ENCODE measurements at places on chromosomes 4 and X.

- peak; percentile 45 for DNase-seq
These were observed 2.2 kb downstream of the SORCS2 start for GRCh38 chr4:7194251-7195140.

GRCh38 chr4:96406742-96407141, 566.8 kb downstream of the PDHA2 start:
- DNase-seq: no peak

- DNase-seq: no peak
These were observed 80.0 kb upstream of the AFAP1 start for GRCh38 chr4:8019396-8020365.

GRCh38 chrX:113048896-113049295, 208.3 kb upstream of the AMOT start:
- no peak for DNase-seq

DNA sequence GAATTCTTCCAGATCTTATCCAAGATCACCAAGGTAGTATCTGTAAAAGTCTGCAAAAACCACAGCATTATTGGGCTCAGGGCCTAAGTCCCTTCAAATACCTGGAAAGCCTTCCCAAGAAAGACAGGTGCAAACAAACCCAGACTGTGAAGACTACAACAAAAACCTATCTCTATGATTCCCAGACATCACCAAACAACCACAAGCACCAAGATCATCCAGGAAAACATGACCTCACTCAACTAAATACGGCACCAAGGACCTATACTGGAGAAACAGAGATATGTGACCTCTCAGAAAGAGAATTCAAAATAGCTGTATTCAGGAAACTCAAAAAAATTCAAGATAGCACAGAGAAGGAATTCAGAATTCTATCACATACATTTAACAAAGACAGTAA, 15.3 kb downstream of the TCEAL1 start:
- no peak for DNase-seq

- DNase-seq: no peak
These were observed 6.5 kb downstream of the PLCXD1 start for GRCh38 chrX:287670-288069.

- DNase-seq: no peak
These were observed 800.0 kb downstream of the PDHA2 start for GRCh38 chr4:96639932-96640331.

GRCh38 chr4:78612398-78613178, 61.0 kb downstream of the ANXA3 start:
- DNase-seq: peak; percentile 91

DNA sequence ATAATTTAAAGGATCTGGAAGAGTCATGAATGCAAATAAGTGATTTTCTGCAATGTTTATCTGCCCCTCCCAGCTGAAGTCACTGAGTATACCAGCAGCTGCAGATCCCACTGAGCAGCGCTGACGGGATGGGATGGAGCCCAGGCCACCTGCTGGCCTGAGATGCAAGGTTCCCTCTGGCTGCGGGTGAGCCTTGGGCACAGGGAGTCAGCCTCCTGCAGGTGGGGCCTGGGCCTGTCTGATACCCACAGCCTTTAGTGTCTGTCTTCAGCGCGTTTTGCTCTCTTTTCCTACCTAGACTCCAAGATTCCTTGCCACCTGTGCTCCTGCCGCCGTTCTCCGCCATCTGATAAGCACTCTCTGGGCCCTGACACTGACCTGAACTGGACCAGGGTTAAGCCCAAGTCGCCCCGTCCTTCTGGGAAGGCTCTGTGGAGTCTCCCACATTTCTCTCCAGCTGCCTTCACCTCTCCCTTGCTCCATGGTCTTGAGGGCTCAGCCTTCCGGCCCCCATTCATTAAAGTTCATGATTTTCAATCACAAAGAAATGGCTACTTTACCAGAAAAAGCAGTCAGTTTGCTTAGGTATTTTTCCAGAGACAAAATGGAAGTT, 223.1 kb upstream of the FAT1 start:
- peak; percentile 2 for DNase-seq
